ENCODE measurements at places on chromosomes 3 and 15.
A peak's percentile ranks its signal among the peaks of the same experiment; 100 is the strongest.

DNA sequence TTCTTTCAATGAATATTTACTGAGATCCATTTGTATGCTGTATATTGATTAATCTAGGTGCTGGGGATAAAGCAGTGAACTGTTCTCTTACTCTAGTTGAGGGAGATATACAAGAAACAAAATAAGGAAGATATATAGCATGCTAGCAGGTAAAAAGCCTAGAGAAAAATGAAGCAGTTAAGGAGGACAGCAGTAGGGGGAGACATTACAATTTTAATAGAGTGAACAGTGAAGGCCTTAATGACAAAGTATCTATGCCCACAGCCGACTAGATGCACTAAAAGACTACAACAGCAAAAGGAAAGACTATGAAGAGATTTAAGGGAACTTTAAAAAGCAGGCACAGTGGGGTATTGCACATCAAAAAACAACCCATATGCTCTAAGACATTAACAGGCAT is 81.4 kb downstream of the XRN1 start:
- no peak for DNase-seq

- no peak for DNase-seq
Observed at GRCh38 chr15:81625896-81626295, 251.9 kb upstream of the TMC3 start.

DNA sequence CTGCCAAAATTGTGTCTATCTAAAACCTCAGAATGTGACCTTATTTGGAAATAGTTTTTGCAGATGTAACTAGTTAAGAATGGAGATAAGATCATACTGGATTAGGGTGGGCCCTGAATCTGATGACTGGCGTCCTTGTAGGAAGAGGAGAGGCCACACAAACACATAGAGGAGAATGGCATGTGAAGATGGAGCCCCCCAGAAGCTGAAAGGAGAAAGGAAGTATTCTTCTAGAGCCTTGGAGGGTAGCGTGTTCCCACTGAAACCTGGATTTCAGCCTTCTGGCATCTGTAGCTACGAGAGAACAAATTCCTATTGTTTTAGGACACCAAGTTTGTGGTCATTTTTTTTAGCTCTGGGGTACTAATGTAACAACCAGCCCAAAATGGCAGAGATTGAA is 423.0 kb upstream of the TPM1 start:
- DNase-seq, result no peak

- DNase-seq, result no peak
Observed at GRCh38 chr3:99915906-99916432, 98.3 kb downstream of the CMSS1 start.

GRCh38 chr15:68733666-68734065 is 87.0 kb downstream of the ANP32A start:
- DNase-seq, result no peak

- no peak for DNase-seq
Observed at GRCh38 chr3:128190501-128190900, 37.2 kb downstream of the EEFSEC start.

GRCh38 chr3:28700728-28701127 is 352.1 kb upstream of the AZI2 start:
- no peak for DNase-seq

- no peak for DNase-seq
Observed at GRCh38 chr15:36905908-36906307, 194.4 kb downstream of the MEIS2 start.

GRCh38 chr3:80060664-80061063 is 292.9 kb upstream of the ROBO1 start:
- DNase-seq, result no peak

DNA sequence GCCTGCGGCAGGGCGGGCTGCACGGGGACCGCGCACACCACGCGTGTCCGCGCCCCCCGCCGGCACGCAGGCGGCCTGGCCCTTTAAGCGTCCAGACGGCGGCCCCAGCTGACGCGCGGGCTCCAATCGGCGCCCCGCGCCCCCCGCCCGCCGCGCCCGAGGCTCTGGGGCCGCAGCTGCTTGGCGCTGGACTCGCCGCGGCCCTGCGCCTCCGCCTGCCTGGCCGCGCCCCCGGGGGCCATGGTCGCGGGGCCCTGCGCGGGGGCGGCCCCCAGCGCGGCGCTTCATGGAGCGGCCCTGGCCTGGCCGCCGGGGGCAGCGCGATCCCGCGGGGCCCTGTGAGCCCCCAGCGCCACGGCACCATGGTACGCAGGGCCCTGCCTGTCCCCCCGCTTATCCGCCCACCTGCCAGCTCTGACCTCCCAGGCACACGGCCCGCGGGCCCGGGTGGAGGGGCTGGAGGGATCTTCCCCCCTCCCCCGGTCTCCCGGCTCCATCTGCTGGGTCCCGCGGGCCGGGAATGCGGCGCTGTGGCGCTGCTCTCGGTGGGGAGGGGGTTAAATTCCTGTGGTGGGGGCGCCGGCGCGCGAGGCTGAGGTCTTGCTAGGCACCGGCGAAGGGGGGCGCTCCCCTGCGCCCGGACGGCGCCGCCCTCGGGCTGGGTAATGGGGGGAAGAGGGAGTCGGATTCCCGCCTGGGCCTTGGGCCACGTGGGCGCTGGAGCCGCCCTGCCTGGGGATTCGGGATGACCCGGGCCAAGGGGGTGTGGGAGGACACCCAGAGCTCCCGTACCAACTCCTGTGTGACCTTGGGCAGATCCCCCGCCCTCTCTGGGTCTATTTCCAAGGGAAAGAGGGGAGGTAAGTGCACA is 1.1 kb downstream of the ZBTB47 start:
- DNase-seq, result no peak

- no peak for DNase-seq
Observed at GRCh38 chr15:47688573-47689086, 28.7 kb upstream of the SEMA6D start.

GRCh38 chr3:136114421-136114820 is 81.7 kb downstream of the MSL2 start:
- no peak for DNase-seq

DNA sequence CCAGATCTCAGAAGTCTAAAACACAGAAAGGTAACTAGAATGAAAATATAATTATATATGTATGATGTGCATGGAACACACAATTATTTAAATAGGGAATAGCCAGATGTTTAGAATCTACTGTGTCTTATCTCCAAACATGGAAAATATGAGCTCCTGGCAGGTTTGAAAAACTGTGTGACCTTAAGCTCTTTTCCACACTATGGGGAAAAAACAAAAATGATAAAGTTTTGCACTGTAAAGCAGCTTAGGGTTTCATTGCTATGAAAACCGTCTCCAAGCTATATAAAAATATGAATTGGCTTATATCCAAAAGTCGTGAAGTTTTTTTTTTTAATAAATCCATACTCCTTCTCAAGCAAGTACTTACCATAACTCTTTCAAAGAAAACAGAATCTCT is 159.8 kb downstream of the ERC2 start:
- no peak for DNase-seq

- peak; percentile 21 for DNase-seq
Observed at GRCh38 chr3:99172736-99173657, 271.5 kb upstream of the DCBLD2 start.

DNA sequence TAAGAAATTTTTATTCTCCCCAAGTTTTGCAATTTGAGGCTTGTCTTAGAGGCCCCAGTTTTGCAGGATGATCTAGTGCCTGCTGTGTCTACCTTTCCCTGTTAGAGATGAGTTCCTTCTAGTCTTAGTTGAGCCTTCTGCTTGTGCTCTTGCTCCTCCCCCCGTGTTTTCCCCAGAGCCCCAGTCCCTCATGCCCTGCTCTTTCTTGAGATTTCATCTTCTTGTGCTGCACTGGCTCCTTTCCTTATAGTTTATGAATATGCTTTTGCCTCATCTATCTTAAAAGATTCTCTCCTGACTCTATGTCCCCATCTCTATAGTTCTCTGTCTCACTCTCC is 4.7 kb downstream of the GAP43 start:
- DNase-seq, result no peak

DNA sequence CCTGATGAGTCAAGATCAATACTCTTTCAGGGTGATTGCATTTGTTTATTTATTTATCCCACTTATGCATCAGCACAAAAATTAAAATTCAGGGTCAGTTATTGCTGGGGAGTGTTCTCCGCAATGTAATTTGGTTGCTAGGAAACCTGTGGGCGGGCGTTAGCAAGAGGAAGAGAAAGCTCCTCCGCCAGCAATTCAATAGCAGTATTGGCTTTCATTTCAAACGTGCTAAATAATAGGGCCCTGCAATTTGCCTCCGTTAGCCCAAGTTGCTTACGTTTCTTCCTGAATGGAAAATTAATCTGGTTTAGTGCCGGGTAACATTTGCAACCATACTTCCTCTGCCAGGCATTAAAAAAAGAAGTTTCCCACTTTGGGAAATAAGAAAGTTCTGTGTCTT is 35.5 kb upstream of the PLCL2 start:
- DNase-seq, result peak; percentile 50

- no peak for DNase-seq
Observed at GRCh38 chr3:44238889-44239288, 2.8 kb upstream of the TOPAZ1 start.

GRCh38 chr3:14403619-14404155 is 1.3 kb downstream of the SLC6A6 start:
- no peak for DNase-seq

DNA sequence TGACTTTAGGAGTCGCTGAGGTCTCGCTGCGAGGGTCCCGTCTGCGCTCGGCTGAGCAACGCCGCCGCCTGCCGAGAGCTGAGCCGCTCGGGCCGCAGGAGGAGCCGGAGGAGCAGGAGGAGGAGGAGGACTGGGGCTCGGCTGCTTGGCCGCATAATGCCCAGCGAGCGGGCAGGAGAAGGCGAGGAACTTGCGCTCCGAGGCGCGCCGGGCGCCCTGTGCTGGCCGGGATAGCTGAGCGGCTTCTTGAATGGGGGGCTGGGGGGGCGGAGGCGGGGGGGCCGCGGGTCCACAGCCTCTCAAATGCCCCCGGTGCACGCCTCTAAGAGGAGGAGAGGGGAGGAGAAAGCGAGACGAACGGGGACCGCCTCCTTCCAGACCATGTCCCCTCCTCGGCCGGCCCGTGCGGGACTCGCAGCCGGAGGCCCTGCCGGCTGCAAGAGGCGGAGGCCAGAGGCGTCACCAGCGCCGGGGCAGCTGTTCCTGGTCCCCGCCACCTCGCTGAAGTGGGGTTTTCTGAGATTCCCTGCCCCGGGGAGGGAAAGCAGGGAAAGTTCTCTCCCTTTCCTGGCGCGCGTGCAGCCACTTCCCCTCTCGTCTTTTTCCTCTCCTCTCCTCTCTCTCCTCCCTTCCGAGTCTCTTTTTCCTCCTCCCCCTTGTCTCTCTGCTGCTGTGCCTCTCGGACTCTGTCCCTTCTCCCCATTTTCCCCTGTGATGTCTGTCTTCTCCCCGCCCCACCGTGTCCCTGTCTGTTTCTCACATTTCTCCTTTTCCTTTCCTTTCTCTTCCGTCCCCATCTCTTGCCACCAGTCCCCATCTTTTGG is at the start of gene ADAMTS9:
Gene ADAMTS9, minus strand, starts transcription at position 220 of the 824 bp plus-strand sequence. CDS start 343 bp downstream, outside the sequence.
- no peak for DNase-seq

- DNase-seq, result no peak
Observed at GRCh38 chr3:71515636-71516365, 67.7 kb downstream of the FOXP1 start.

DNA sequence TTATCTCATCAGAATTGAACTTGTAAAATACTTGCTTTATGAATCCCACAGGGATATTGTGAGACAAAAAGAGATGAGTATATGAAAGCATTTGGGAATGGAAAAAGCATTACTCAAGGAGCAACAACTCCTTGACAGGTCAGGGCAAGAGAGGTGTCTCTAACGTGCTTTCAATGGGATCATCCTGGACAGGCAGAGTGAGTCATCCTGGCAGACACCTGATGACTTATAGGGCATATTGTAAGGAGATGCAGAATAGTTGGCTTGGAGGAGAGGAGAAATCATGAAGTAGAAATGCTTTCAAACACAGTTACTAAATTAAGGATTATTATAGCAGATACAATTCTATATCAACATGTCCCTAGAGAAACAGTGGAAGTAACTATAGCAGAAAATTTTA is 71.9 kb upstream of the THSD4 start:
- DNase-seq, result no peak

- DNase-seq, result no peak
Observed at GRCh38 chr3:73378207-73378606, 246.5 kb downstream of the PDZRN3 start.

DNA sequence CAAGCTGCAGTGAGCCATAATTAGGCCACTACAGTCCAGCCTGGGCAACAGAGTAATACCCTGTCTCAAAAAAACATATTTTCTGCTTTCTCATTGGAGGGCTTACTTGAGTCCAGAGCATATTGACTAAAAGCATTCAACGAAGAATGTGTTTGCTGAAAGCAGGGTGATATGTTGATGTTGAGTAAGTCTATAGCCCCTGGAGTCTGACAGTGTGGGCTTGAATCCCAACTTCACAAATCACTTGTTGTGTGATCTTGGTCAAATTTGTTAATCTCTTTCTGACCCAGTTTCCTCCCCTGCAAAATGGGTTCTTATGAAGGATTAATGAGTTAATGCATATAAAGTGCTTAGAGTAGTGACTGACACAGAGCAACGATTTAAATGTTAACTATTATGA is 403.9 kb downstream of the MECOM start:
- no peak for DNase-seq

DNA sequence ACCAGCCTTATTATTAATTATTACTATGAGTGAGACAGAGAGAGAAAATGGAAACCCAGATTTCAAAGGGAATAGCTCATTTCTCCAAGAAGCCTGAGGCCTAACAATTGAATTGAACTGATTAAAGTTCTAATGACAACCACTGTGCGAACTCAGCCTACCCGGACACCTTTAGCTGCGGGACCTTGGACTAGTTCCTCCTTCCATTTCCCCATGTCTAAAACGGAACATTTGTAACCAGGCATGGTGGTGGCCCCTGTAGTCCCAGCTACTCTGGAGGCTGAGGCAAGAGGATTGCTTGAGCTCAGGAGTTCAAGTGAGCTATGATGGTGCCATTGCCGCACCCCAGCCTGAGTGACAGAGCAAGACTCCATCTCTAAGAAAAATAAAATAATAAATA is 16.4 kb upstream of the RTP2 start:
- DNase-seq, result no peak

GRCh38 chr3:36318621-36319200 is 61.6 kb upstream of the STAC start:
- no peak for DNase-seq

- no peak for DNase-seq
Observed at GRCh38 chr3:123778991-123779622, 105.0 kb downstream of the MYLK start.

GRCh38 chr3:8891774-8892173 is 71.5 kb downstream of the RAD18 start:
- DNase-seq, result no peak

- no peak for DNase-seq
Observed at GRCh38 chr3:55333923-55334322, 153.2 kb downstream of the WNT5A start.
